ENCODE measurements at places on chromosomes 12 and 14. TPM values are rescaled to one million over a fixed set of nuclear protein-coding genes. Genes with fewer than 3 reads are reported as not detected.

NEUROD4 gene
- total RNA-seq: not detected

MYF5 gene
- total RNA-seq: not detected

DNA sequence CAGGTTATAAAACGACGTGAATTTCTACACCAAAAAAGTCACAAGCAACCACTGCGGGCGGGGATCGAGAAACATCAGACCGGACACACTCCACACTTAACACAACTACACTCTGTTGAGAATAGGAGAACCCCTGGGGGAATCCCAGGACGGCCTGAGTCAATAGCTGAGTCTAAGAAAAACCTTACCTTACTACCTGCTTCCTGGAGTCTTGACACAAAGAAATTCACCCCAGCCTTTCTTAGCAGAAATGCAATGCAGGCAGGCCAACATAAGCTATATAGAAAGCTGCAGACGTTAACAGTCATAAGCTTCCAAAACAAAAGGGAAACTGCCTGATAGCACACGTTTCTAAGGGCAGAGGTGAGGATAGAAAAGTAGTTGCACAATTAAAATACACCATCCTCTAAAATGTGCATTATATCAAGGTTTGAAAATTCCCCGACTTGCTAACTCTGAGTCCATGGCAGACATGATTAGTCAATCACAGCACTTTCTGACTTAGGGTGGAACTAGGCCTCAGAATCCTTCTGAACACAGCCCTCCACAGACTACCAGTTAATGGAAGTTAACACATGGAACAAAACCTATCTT, 68.0 kb downstream of the CCDC88C start:
- DNase-seq: no peak

- DNase-seq: no peak
Observed at GRCh38 chr12:24931666-24932405, 17.1 kb downstream of the BCAT1 start.

DNA sequence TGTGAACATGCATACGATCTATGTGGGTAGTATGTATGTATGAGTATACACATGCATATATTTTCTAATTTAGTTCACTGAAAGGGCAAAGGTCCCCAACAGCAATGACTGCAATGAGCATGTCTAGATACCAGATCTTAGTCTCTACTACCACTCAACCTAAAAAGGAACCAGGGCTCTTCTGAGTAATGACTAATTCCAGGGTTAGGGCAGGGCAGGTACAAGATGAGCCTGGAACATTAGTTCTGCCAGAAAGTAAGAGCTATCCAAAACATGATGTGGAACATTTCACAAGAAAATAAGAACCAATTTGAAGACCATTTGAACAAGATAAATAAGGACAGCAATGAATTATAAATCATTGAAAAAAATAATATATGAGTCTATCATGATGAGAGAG, 91.3 kb upstream of the PDZRN4 start:
- DNase-seq: no peak

- DNase-seq: no peak
Observed at GRCh38 chr14:102688290-102688689, 89.0 kb upstream of the TRAF3 start.

GRCh38 chr12:1332327-1332726, 262.1 kb downstream of the FBXL14 start:
- DNase-seq: no peak

- DNase-seq: no peak
Observed at GRCh38 chr14:69318241-69318640, 58.3 kb downstream of the GALNT16 start.

NOVA1 gene
- 3.8 TPM for total RNA-seq

DNA sequence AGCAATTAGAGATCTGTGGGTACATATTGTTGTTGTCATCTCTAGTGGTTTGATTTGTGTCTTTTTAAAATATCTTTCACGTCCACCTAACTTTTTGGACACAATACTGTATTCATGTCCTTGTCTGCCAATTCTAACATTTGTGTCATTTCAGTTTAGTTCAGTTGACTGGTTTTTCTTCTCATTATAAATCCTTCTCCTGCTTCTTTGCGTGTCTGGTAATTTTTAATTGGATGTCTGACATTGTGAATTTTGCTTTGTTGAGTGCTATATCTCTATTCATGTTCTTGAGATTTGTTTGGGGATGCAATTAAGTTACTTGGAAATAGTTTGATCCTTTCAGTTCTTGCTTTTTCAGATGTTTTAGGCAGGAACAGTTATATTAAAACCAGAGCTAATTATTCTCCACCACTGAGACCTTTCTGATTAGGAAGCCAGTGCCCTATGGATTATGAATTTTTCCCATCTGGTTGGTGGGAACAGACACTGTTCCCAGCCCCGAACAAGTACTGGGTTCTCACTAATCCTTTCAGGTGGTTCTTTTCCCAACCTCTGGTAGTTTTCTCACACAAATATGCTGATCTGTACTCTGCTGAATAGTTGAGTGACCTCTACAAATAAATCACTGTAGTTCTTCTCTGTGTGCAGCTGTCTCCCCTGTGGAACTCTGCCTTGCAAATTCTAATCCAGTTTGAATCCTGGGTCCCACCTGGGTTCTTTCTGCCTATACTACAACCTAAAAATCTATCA, 91.1 kb upstream of the DYNC1H1 start:
- no peak for DNase-seq

AKAP5 gene
- 0.16 TPM for total RNA-seq

DNA sequence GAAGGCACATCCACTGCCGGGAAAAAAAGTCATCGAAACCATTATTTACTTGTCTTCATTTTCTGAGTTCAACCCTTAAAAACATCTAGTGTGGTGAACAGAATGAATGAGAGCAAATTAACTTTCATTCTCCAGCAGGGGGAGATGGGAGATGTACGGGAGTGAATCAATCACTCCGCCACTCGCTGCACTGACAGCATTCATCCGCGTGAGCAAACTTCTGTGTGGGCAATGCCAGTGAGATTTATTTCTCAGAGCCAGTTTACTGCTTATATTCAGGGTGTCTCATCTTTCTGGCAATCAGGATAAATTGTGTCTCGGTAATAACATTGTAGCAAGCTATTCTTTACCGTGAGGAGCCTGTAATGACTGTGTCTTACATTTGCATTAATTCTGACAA, 463.6 kb upstream of the MIS18BP1 start:
- no peak for DNase-seq

DNA sequence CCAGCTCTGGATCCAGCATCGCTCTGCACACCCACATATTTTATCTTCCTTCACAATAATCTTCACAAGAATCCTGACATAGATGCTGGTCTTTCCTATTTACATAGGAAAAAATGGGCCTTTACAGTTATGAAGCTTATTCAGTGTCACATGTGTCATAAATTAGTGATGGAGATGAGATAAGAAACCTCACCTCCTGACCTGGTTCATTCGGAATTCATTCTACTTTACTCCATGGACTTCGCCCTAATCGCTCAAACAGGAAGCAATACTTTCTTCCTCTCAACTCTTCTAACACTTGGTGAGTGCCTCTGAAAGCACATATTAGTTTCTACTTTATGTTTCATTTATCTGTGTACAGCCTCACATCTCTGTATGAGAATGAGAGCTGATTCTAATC, 12.0 kb upstream of the SINHCAF start:
- no peak for DNase-seq

- no peak for DNase-seq
Observed at GRCh38 chr14:20711685-20712084, 23.1 kb downstream of the ANG start.

- no peak for DNase-seq
Observed at GRCh38 chr12:7303230-7303629, 642 bp upstream of the ACSM4 start.

SAMD15 gene
- total RNA-seq: 0.08 TPM

DNA sequence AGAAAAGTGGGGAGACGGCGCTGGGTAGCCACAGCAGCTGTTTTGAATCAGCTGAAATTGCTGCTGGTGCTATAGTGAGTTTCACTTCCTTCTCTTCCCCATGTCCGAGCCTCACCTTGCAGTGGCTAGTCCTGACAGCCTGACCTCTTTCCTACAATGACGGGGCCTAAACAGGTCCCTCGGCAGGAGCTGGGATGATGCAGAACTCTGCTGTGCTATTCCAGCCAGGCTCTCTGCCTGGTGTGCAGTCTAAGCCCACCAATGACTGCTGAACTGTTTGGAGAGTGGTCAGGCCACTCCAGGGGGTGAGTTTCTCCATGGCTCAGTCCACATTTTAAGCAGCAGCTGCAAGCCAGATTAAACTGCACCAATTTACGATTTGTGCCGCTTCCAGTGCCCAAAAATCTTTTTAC, 207.3 kb downstream of the TTC7B start:
- DNase-seq: no peak

DNA sequence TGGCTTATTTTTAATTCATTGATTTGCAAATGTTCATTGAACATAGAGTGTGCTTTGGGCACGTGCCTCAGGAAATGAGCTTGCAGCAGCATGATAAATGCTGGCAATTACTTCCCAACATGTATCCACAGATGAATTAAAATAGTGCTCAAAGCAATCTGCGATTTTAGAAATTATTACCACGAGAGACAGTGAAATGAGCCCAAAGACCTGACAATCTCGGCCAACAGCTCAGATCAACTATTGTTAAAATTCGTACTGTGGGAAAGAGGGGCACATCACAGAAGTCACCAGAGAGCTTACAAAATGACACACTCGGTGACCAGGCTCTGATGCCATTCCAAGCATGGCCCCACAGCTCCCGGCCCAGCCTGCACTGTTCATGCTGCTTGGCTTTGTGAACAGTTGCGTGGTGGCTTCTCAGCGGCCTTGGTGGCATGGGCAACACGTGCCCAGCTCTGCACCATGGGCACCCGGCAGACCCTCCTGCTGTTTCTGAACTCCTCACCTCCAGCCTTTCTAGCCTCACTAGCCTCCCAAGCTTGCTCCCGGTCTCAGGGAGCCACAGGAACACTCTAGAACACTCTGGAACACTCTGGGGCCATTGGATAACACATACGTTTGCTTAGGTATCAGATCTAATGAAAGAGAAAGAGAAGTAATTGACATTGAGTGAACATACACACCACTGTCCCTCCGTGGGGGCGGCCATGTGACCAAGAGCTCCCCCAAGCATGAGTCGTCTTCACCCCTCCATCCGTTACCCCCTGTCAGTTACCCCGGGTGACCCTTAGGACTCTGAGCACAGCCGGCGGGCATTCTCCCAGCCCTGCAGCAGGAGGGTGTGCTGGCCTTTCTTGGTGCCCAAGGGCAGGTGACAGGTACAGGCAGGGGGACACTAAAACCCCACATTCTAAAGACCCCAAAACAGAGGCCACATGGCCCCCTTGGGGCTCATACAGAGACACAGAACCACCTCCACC, 28.0 kb downstream of the RIMBP2 start:
- no peak for DNase-seq

DNA sequence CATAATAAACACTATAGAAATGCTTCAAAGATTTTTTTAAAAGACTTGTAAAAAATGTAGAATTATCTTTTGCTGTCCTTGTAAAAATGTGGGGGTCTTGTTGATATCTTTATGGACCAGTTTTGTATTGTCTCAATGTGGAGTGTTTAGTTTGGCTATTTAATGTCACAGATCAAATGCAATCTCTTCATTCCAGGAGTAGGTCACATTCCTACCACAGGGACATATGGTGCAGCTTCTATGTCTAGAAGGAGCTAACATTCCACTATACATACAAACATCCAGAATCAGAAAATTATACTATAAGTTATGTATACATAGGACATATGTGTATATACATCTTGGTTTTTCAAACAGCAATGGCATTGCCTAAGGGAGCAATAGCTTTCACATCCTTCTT, 345.7 kb downstream of the BMP4 start:
- DNase-seq: no peak

SYNDIG1L gene
- total RNA-seq: not detected

- DNase-seq: peak; percentile 74
Observed at GRCh38 chr12:21527451-21528180, 1.5 kb downstream of the SPX start.

DNA sequence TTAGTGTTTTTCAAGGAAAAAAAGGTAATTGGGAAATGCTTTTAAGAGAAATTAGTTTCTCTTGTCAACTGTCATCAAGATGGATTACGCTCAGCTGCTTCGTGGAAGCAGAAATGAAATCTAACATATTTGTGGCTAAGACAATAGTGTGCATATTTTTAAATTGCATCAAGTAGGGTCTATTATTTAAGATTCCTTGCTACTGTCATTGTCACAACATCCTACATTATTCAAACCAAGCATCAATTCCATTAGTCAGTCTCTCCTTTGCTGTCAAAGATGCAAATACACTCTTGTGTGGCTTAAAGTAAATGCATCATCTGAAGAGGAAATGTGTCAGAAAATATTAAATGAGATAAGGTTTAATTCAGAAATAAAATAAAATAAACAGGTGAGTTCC, 1277.6 kb upstream of the SEL1L start:
- DNase-seq: no peak

FAM222A gene
- total RNA-seq: 27.4 TPM

KRT77 gene
- not detected for total RNA-seq

DNA sequence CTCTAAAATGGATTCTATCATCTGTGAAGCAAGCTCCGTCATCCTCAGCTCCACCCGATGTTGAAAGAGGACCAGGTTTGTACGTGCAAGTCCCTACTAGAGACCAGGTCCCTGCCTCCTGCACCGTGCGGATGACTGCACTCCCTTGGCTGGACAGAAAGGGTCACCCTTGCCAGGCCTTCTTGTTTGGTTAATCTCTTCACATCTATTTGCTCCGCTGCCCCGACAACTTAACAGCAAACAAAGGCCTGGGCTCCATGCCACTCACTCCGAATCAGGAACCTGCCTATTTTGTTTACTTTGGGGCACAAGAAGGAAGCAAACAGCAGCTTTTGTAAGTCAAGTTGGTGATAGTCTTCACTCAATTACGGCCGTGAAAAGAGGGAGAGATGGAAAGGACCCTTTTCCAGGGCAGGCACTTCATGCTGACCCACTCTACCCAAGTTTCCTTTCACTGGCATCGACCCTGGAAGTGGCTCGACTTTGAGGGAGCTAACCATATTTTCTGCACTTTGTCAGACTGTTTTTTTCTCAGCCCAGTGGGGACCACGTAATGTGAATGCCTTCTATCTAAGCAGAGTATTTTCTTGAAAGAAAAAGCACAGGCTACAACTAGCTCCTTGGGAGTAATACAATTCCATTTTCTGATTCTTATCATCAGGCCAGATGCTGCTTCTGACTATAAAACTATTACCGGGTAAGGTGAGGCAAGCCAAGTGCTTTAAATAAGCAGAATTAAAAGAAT, 202.6 kb downstream of the FOXN3 start:
- DNase-seq: peak; percentile 81

DNA sequence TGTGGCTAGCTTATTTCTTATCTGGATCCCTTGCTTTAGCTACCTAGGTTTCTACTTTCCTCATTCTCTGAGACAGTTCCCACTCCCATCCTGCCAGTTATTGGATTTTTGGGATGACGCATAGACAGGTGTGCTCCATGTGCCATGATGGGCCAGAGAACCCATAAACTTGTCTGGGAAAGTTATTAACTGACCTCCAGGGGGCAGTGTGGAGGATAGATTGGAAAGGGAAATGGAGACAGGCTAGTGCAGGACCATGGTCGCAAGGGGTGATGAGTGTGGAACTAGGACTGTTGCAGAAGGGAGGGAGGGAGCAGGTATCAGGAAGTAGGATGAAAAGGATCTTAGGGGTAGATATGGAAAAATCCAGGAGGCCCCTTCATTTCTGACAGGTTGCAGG, 80.3 kb downstream of the ESRRB start:
- DNase-seq: no peak

Measured in Right ventricle myocardium inferior (tissue), 1 donor.